ENCODE measurements at places on chromosomes 16 and 17.

- no peak for DNase-seq
Measured at GRCh38 chr17:21223086-21223485, 9.1 kb upstream of the TMEM11 start.

- no peak for DNase-seq
Measured at GRCh38 chr17:10735251-10735650, 5.4 kb upstream of the TMEM220 start.

DNA sequence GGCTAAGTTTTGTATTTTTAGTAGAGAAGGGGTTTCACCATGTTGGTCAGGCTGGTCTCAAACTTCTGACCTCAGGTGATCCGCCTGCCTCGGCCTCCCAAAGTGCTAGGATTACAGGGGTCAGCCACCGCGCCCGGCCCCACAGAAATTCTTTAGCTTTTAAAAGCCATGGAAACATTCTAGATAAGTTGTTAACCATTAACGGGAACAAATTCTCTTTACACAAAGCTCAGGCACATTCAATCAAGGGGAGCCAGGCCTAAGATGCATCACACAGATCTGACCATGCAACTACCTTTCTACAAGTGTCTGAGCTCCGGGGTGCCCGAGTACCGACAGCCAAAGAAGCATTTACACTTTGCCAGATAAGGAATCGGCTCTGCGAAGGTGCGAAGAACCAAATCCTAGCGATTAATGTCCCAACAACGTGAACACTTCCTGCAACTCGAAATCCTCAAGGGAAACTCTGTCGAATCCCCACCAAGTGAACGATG, 1.0 kb downstream of the EMC8 start:
- no peak for DNase-seq

- peak; percentile 34 for DNase-seq
Measured at GRCh38 chr17:7293816-7294613, 424 bp downstream of the YBX2 start.

DNA sequence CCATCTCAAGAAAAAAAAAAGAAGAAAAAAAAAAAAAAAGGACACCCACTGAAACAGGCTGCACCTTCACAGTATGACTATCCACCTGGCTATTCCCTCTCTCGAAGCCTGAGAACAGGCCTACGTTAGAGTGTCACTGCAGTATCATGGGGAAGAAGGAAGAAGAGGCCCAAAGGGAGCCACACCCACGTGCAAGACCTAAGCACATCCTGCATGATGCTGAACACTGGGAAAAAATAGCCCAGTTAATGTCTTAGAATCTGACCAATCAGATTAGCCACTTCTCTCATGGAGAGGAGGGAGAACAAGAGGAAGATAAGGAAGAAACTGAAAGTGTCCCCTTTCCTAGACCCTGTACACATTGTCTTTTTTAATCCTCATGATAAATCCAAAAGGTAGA, 19.5 kb upstream of the MED13 start:
- no peak for DNase-seq

DNA sequence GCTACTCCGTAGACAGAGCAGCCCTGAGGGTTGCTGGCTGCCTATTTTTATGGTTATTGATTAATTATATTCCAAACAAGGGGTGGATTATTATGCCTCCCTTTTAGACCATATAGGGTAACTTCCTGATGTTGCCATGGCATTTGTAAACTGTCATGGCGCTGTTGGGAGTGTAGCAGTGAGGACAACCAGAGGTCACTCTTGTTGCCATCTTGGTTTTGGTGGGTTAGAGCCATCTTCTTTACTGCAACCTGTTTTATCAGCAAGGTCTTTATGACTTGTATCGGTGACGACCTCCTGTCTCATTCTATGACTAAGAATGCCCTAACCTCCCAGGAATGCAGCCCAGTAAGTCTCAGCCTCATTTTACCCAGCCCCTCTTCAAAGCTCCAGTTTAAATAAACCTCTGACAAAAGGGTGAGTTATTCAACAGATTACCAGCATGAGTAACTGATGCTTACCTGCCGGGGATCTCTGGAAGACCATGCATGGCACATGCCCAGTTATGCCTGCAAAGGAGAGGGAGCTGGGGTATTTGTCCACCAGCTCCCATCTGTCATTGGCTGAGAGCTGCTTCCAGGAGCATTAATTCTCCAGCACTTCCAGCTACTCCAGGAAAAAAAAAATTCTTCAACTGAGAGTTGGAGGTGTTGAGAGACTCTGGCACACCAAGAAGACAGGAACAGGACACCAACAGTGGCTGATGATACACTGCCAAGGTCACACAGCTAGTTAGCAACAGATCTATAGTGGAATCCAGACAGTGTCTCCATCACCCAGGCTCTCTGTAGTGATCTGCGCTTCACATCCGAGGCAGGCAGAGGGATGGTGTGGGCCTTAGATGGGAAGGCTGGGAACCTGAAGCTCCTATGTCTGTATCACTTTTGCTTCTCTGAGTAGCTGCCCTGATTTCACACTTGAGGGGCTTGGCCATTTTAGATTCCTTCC, 36.6 kb upstream of the IL21R start:
- peak; percentile 92 for DNase-seq

- DNase-seq, result no peak
Measured at GRCh38 chr17:58756246-58757161, 850 bp downstream of the PPM1E start.

GRCh38 chr16:56047307-56048234, 143.7 kb upstream of the GNAO1 start:
- no peak for DNase-seq

DNA sequence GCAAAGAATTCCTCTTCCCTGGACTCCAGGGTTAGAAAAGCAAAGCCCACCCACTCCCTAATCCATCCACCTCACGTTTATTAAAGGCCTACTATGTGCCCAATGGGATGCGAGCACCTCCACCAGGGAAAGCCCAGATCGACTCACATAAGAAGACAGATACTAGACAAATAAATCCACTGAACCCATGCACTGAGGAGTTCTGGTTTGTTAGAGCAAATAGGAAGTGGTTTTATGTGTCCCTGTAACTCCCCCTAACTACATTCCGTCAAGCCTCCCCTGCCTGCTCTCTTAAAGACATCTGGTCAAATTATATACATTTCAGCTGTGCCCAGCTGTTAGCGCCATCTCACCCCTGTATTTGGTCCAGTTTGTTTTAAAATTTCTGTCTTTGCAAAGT, 218.5 kb upstream of the RPL38 start:
- no peak for DNase-seq
